ENCODE measurements at places on chromosomes 1 and 21.
A peak's percentile ranks its signal among the peaks of the same experiment; 100 is the strongest.

- DNase-seq, result no peak
Observed at GRCh38 chr1:243903041-243903440, 53.0 kb upstream of the AKT3 start.

- no peak for DNase-seq
Observed at GRCh38 chr1:22509815-22510214, 53.5 kb upstream of the EPHA8 start.

GRCh38 chr1:58123051-58123450 is 423.5 kb downstream of the OMA1 start:
- no peak for DNase-seq

DNA sequence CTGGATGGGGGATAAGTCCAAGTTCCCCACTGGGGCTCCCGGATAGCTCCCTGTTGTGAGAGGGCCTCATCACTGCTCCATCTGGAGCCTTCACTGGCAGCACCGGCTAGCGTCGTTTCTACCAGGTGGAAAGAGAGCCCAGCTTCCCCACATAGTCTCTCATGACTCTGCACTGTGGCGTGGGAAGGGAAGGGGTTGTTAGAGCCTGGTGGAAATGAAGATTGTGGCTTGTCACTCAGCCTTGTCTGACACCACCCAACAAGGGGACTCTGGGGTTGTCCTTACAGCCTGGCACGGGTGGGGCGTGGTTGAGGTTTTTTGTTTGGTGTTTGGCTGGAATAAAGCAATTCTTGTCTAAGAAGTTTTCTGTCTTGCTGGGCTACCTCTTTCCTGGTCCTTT is 94.6 kb downstream of the ADARB1 start:
- DNase-seq, result no peak

DNA sequence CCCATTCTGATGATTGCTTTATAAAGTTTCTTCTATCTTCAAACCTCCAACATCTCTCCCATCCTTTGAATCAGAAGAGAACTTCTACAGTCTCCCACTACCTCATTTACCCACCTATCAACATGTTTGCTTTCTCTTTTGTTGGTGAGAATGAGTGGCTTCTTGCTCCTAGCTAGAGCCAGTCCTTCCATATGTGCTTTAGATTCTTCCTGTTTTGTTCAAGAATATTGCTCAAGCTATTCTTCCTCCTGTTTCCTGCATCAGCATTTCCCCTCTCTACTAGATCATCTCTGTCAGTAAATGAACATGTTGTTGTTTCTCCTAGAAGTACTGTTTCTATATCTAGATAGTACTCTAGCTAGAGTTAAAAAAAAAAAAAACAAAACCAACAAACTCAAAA is 6.3 kb downstream of the ATF6 start:
- no peak for DNase-seq

DNA sequence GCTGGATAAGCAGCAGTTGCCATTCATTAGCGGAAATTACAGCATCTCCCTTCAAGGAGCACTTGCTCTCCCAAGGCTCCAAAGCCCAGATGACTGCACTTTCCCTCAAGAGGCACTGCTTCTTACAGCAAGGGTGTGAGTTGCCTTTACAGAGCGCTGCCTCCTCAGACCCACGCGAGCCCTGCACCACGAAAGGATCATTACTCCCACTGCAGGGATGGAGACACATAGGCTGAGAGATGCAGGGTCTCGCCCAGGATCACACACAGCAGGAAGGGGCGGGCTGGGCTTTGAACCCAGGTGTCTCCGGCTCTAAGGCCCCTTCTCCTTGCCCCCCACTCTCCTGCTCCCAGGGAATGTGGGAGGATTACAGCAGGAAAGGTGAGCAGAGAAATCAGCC is 405.5 kb downstream of the MATN1 start:
- no peak for DNase-seq

- no peak for DNase-seq
Observed at GRCh38 chr21:16592381-16592780, 862.6 kb downstream of the USP25 start.

DNA sequence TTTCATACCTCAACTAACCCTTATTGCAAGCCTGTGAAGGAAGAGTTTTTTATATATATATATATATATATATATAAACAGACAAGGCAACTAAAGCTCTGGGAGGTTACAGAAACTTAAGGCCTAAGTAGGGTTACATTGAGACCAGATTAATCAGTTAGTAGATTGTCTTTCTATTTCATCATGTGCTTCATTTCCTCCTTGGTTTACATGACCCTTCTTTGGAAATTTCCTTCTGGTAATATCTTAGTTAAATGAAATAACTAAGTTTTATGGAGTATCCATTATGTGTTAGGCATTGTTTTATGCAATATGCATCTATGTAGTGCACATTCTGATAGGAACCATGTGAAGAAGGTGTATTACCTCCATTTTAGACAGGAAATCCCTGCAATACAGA is 112.7 kb downstream of the FGGY start:
- DNase-seq, result no peak

DNA sequence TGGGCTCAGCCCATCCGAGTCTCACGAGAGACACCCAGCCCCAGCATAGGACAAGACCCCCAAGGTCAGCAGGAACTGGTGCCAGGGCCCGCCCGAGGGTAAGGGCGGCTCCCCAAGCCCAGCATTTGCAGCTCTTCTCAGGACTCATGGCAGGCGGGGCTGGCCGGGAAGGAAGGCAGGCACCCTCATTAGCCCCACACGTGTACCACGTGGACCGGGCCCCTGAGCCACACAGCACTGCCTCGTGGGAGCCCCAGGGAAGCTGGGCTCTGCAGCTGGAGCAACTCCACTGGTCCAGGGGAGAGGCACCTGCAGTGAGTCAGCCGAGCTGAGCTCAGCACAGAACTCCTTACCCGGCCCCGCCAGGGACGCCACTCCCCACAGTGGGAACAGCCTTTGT is 97.7 kb upstream of the IFFO2 start:
- no peak for DNase-seq

- DNase-seq, result no peak
Observed at GRCh38 chr1:205672970-205673369, 7.3 kb downstream of the SLC45A3 start.

GRCh38 chr1:162361349-162361748 is 15.3 kb downstream of the SPATA46 start:
- no peak for DNase-seq

- peak; percentile 73 for DNase-seq
Observed at GRCh38 chr1:236103646-236104218, 38.6 kb upstream of the GPR137B start.

DNA sequence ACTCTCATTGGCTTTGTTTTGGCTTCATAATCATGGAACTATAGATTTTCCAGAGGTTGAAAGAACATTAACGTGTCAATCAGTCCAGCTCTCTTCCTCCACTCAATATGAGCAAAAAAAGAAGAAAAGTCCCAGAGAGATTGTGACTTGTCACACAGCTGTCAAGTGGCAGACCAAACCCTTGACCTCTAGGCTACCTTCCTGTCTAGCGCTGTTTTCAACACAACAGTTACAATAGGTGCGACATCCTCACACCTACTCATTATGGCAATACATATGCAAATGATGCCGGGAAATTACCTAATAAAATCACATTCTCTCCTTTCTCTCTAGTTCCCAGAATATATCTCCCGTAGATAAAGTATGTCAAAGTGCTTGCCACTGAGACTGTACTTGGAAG is 1.1 kb downstream of the WARS2 start:
- peak; percentile 75 for DNase-seq

DNA sequence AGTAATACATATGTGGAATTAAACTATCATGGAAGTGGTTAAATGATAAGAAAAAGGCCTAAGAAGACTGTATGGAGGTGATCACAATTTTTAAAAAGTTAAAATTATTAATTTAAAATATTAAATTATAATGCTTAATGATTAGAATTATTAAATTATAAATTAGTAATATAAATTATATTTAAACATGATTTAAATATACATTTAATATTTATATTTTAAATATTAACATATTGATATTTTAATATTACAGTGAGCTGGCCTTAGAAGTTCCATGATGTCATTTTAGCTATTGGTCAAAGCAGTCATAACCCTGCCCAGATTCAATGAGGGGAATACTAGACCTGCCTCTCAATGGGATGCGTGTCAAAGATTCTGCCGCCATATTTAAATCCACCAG is 281.2 kb downstream of the PRDM2 start:
- DNase-seq, result no peak

DNA sequence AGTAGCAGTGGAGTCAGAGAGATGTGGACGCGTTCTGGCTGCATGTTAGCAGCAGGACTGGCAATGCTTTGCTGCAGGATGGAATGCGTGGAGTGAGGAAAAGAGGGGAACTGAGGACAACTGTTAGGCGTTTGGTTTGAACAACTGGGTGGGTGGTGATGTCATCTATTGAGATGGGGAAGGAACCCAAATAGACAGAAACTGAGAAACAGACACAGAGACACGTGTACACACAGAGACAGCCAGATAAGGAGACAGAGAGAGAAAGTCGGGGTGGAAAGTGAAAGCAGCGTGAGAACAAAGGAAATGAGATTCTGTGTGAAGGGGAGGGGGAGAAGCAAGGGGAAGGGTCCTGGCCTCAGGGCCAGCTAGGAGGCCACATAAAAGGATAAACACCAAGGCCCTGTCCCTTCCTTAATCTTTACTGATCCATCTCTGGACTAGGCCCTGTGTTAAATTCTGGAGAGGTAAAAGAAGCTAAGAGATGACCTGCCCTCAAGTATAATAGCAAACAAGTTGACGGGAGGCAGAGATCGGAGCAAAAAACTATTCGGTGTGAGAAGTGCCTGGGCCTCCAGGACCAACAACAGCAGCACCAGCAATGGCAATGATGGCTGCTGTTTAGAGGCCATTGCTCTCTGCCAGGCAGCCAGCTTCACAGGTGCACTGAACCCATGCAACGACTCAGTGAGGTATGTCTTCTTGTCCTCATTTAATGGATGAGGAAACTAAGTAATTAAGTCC is 31.6 kb downstream of the VWA5B1 start:
- peak; percentile 20 for DNase-seq

DNA sequence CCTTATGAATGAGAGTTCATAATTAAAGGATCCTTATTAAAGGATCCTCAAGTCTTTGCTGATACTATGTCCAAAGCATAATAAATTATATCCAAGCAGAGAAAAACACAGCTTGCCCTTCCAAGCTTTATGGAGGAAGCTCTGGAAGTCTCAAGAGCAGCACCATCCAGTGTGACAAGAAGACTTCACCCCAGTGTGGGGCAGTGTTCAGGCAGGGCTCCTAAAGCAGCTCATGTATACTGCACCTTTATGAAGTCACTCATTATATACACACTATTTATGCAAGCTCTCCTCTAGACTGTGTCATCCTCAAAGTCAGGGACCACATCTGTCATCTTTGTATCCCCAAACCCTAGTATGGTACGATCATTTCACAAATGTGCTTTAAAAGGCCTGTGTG is 11.9 kb upstream of the CCN1 start:
- no peak for DNase-seq

DNA sequence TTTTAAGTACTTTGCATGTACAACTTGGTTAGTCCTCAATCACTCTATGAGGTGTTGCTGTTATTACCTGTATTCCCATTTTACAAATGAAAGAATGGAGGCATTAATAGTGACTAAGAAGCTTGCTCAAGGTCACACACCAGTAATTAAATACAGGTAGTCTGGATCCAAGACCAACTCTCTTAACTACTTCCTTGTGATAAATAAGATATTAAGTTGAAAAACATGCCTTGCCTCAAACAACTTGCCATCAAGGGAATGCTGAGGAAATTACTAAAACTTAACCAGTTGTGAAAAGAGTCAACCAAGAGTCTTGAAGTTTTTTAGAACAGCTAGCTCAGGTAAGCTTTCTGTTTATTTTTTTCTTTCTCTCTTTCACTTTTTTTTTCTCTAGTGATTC is 21.0 kb upstream of the LAMC1 start:
- no peak for DNase-seq

DNA sequence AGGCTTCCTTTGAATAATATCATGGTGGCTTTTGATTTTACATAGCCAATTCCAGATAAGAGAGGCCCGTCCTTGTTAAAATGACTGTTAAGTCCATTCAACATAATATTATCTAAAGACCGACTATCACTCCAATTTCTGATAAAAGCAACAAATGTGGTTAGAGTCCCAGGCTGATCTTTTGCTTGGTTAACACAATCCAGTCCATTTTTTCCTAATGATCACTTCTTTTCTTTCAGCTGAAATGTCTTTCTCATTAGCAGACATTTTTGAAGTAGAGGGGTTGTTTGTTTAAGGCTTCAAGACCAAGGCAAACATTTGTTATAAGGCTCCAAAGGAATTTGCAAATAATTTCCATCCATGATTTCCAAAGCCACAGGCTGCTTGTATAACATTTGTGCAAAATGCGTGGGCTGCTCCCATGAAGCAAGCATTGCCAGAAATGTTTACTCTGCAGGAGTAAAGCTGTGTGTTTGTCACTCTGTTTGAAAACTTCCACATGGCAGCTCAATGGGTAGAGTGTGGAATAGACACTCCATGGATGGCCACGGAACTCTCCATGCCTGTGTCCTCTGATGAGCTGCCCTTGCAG is 111.5 kb downstream of the PSMG1 start:
- DNase-seq, result no peak

GRCh38 chr21:18007121-18007520 is 188.0 kb upstream of the C21orf91 start:
- DNase-seq, result no peak

GRCh38 chr21:42661688-42662429 is 8.4 kb downstream of the PDE9A start:
- DNase-seq, result no peak

- DNase-seq, result no peak
Observed at GRCh38 chr1:184617433-184618029, 137.1 kb downstream of the EDEM3 start.

GRCh38 chr21:27498025-27498424 is 531.1 kb upstream of the ADAMTS5 start:
- DNase-seq, result no peak

GRCh38 chr1:162256287-162256686 is 120.4 kb downstream of the SPATA46 start:
- DNase-seq, result no peak

- no peak for DNase-seq
Observed at GRCh38 chr1:145993618-145994390, 2.6 kb downstream of the TXNIP start.

Measured in CD4-positive, alpha-beta T cell treated with Interleukin-10 for 1 hour (primary cell).